Stomach (tissue), 19 donors: ENCODE measurements at places on chromosomes 7 and 10. TPM values are rescaled to one million over a fixed set of nuclear protein-coding genes. Genes with fewer than 3 reads are reported as not detected.

GRCh38 chr10:51047857-51048256, 26.4 kb upstream of the PRKG1 start:
- no peak overlapping the region for H3K4me3 ChIP-seq
- H3K4me1 ChIP-seq: no peaks in the 10 kb centered on the region
- H3K36me3 ChIP-seq: no peaks in the 10 kb centered on the region
- no peak for DNase-seq
- H3K27me3 ChIP-seq: no peaks in the 10 kb centered on the region
- no peak overlapping the region for H3K27ac ChIP-seq

GRCh38 chr10:72254813-72255568, 18.7 kb upstream of the DDIT4 start:
- peaks cover 76% of the 10 kb centered on the region for H3K4me1 ChIP-seq
- no peak overlapping the region for H3K4me3 ChIP-seq
- no peaks in the 10 kb centered on the region for H3K36me3 ChIP-seq
- H3K27ac ChIP-seq: peak overlapping the region; percentile 95

- no peaks in the 10 kb centered on the region for H3K4me1 ChIP-seq
- H3K4me3 ChIP-seq: no peak overlapping the region
- DNase-seq: peak; percentile 49
- H3K36me3 ChIP-seq: no peaks in the 10 kb centered on the region
Observed at GRCh38 chr10:117226813-117227451, 14.0 kb upstream of the SLC18A2 start.

DNA sequence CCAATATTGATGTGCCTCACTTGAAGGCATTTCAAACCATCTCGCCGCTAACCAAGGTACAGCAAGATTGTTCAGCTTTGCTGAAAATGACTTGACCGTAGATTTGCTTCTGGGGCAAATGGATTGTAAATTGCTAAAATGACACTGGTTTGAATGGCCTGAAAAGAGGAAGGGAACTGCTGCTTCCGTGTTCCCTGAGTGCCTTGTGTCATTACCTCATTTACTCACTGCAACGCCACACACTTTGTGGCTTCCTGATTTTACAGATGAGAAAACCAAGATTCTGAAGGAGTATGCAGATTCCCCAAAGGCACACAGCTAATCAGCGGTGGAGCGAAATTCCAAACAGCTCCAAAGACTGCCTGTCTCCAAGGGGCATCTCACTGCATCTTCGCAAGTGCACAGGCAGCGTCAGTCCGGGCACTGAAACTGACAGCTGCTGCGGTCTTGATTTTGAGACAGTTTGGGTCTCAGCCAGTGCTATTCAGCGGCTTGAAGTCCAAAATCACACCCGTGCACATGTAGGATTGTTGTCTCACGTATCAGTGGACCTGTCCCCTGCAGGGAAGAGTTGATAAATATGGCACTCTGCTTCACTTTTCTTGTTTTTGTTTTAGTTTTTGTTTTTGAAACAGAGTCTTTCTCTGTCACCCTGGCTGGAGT, 290.9 kb downstream of the DPP6 start:
- H3K4me1 ChIP-seq: no peaks in the 10 kb centered on the region
- H3K27me3 ChIP-seq: no peaks in the 10 kb centered on the region
- DNase-seq: no peak
- H3K36me3 ChIP-seq: no peaks in the 10 kb centered on the region

ERCC6 gene
- total RNA-seq: 16.2 TPM

- no peak for DNase-seq
- no peak overlapping the region for H3K4me3 ChIP-seq
- H3K27me3 ChIP-seq: peaks cover 10% of the 10 kb centered on the region
- H3K4me1 ChIP-seq: no peaks in the 10 kb centered on the region
- H3K27ac ChIP-seq: no peak overlapping the region
Observed at GRCh38 chr10:10520491-10521385, 496.9 kb upstream of the CELF2 start.

- no peaks in the 10 kb centered on the region for H3K27me3 ChIP-seq
- peaks cover 8% of the 10 kb centered on the region for H3K36me3 ChIP-seq
- no peak overlapping the region for H3K4me3 ChIP-seq
Observed at GRCh38 chr7:76300166-76300731, 2.2 kb upstream of the HSPB1 start.

ANKRD30A gene
- not detected for total RNA-seq
